ENCODE measurements at places on chromosomes 3 and 15.

DNA sequence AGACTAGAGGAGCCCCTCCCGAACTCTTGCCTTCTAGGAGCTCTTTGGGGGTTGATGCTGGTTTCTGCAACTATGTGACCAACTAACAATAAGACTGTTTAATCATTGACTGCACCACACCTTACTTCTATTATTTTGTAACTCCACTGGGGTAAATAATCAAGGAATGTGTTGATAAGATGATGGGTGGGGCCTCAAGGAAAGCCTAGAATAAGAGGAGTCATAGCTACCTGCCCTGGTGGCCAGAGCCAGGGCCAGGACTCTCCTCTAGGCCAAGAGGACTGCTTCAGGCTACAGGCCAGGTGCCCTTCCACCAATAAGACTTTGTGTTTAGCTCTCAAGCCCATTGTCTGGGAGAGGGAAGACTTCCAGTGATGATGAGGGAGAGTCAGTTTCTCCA is 41.2 kb upstream of the PIAS1 start:
- DNase-seq, result no peak

- no peak for DNase-seq
Observed at GRCh38 chr3:98798820-98799219, 35.7 kb downstream of the ST3GAL6 start.

DNA sequence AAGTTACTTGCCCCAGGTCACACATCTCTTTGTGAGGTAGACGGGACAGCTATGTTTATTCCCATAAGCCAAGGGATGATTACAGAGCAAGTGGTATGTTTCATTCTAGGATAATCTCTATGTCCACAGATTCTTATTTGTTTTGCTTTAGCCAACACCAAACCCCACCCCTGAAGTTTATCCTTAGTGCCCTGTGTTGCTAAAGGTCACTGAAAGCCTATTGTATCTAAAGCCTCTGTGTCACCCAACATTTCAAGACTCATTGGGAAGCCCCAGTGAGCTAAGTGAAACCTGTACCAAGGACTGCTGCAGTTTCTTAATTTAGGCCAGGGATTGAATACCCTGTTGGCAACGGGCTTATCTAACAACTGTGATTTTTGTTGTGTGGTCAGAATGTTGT is 135.6 kb downstream of the ADAMTS9 start:
- DNase-seq, result no peak

DNA sequence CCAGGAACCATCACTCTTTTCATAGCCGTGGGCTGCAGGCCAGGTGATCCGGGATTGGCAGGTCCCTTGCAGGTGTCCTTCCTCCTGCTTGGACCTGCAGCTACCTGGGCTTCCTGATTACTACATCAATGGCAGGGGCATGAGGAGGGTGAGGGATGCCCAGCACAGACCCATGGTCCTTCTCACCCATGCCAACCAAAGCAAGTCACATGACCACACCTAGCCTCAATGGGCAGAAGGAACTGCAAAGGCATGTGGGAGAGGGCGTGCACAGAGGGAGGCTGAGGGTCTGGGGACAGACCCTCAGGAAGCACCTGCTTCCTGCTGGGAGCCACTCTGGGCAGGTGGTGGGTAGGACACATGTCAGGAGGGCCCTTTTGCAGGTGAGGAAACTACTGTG is 105.2 kb downstream of the NUP210 start:
- no peak for DNase-seq

DNA sequence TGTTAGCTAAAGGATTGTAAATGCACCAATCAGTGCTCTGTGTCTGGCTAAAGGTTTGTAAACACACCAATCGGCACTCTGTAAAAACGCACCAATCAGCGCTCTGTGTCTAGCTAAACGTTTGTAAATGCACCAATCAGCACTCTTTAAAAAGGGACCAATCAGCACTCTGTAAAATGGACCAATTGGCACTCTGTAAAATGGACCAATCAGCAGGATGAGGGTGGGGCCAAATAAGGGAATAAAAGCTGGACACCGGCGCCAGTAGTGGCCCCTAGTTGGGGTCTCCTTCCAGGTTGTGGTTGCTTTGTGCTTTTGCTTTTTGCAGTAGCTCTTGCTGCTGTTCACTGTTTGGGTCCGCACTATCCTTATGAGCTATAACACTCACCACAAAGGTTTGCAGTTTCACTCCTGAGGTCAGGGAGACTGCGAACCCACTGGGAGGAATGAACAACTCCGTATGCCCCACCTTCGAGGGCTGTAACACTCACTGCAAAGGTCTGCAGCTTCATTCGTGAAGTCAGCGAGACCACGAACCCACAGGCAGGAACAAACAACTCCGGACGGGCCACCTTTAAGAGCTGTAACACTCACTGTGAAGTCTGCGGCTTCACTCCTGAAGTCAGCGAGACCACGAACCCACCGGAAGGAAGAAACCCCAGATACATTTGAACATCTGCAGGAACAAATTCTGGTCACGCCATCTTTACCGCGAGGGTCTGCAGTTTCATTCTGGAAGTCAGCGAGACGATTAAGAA is 1.1 kb upstream of the SUCLG2 start:
- peak; percentile 7 for DNase-seq

GRCh38 chr15:49242820-49243219 is 72.8 kb downstream of the GALK2 start:
- no peak for DNase-seq

- no peak for DNase-seq
Observed at GRCh38 chr3:71456156-71456555, 127.4 kb downstream of the FOXP1 start.

- DNase-seq, result no peak
Observed at GRCh38 chr3:42980209-42980608, 1.1 kb downstream of the GASK1A start.

GRCh38 chr3:151925876-151926275 is 52.4 kb downstream of the SUCNR1 start:
- DNase-seq, result no peak

- DNase-seq, result no peak
Observed at GRCh38 chr3:22907161-22907780, 295.9 kb upstream of the UBE2E2 start.

DNA sequence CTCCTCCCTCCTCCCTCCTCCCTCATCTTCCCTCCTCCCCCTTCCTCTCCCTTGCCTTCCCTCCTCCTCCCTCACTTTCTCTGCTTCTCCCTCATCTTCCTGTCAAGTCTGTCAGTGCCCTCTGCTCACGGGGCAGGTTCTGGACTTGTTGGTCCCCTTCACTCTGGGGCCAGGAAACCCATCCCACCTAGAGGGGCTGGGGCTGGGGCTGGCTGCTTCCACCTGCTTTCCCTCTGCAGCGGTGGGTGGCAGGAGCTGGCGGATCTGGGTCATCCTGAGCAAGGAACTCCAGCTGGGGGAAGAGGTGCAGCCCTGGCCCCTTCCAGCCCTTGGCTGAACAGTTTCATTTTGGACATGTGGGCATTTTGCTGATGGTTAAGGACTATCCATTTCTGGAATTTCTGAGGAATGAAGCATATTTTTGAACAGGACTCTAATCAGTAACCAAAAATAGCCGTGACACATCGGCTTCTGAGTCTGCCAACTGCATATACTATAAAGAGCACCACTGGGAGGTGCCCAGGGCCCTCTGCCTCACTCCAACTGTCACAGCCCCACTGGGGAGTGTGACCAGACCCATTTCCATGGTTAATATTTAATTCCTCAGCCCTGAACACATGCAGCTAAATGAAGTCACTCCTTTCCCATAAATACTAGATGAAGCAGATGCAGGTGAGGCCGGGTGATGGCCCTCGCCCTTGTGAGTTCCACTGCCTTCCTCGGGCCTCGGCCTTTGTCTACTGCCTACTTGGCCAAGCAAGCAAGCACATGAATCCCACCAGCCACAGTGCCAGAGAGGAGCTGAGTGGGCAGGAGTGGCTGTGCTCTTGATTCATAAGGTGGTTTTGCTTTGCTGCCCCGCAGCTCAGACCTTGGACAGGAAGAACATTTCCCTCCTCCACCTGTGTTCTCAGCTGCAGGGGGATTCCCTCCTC is 39.8 kb downstream of the CHDH start:
- no peak for DNase-seq

- DNase-seq, result no peak
Observed at GRCh38 chr3:87088430-87088992, 97.6 kb upstream of the VGLL3 start.

DNA sequence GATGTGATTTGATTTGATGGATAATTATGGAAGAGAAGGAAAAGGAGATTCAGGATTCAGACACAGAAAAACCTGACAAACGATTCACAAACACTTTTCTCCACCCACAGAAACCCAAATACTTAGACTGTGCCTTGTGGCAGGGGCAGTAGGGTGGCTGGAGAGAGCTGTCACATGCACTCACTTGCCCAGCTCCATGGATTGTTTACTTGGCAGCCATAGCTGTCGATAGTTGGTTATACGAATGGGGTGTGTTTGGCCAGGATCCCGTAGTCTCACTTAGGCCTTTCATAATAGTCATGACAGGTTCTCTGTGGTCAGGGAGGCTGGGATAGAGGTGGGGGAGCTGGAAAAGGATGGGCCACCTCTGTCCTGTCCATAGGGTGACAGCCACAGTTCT is 76.9 kb downstream of the CACNA1D start:
- no peak for DNase-seq

- DNase-seq, result no peak
Observed at GRCh38 chr3:145889730-145890129, 271.3 kb downstream of the PLOD2 start.

DNA sequence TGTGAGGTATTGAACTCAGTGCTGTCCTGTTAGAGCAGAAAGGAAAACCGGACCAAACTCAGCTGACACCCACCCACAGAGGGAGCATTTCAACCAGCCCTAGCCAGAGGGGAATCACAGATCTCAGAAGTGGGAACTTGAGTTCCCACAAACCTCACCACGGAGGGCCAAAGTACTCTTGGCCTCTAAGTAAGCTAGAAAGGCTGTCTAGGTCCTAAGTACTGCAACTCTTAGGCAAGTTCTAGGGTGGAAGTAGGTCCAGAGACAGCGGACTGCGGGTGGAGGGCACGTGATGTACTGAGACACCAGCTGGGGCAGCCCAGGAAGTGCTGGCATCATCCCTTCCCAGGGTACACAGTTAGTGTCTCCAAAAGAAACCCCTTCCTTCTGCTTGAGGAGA is 34.1 kb downstream of the EOMES start:
- DNase-seq, result no peak

GRCh38 chr15:80191897-80192595 is 39.2 kb downstream of the FAH start:
- no peak for DNase-seq

DNA sequence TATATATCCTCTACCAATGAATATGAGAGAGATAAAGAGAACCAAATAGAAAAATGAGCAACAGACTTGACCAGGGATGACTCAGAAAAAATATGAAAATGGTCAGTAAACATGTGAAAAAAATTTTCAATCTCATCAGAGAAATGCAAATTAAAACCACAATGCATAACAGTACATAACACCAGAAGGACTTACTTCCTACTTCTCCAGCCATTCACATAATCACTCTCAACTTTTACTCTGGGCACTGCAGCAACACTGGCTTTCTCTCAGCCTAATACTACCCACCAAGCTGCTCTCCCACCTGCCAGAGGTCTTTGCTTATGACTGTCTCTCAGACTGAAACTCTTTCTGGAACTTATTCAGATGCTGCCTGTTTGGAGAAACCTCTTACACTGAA is 49.4 kb downstream of the DPH6 start:
- DNase-seq, result no peak

- no peak for DNase-seq
Observed at GRCh38 chr15:70602834-70603560, 160.4 kb downstream of the UACA start.

GRCh38 chr3:161690299-161690620 is 193.7 kb downstream of the OTOL1 start:
- DNase-seq, result no peak

- DNase-seq, result no peak
Observed at GRCh38 chr15:60840703-60841411, 361.9 kb upstream of the ICE2 start.

DNA sequence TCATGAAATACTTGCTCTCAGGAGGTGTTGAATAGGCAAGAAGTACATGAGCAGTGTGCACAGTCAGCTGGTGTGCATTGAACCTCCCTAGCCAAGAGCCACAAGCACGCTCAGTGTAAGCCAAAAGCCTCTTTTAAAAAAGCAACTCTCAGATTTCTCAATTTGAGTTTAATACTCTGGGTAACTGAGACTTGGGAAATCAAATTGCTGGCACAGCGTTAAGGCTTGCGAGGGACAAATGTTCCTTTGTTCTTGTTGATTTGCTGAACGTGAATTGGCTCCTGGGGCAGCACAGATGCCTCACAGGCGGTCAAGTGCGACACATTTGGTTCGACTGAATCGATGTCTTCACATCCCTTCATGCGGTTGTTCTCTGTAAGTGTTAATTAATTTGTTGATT is at the start of gene FAM240A:
Gene FAM240A (plus strand): TSS at position 202 of the 400 bp plus-strand sequence. CDS start 159 bp downstream, at position 361.
- no peak for DNase-seq

GRCh38 chr3:124410471-124410870 is 319.8 kb upstream of the UMPS start:
- no peak for DNase-seq

GRCh38 chr15:101342056-101342455 is 47.0 kb upstream of the SNRPA1 start:
- DNase-seq, result no peak

DNA sequence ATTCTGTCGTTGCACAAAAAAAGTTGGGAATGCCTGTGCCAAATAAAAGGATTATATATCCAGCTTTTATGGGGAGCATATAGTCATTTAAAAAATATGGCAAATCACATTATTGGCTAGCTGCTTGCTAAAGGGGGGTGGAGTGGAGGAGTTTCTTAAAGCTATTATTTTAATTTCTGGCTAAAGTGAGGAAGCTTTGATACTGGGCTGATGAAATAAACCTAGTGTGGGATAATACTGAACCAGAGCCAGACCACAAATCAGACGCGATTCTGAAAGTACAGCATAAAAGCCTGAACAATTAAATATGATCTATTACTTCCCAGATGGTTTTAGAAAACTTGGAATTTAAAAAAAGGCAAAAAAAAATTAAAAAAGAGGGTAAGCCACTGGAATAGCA is 14.4 kb downstream of the POLR2M start:
- no peak for DNase-seq

- DNase-seq, result no peak
Observed at GRCh38 chr3:66411961-66412887, 88.6 kb downstream of the LRIG1 start.

DNA sequence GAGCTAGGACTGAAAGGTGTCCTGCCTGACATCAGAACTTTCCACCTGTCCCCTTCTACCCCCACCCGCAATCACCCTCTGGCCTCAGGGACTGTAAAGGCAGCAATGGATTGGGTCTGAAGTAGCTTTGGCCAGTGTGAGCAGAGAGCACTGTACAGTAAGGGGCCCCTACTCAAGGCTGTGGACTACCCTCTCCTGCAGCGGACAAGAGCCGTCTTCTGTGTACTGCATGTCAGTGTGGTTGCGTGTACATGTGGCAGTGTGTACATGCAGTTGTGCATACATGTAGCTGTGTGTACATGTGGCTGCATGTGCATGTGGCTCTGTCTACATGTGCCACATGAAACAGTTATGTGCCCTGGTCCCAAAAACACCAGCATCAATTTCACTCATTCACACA is 205.9 kb upstream of the LINGO1 start:
- DNase-seq, result no peak

GRCh38 chr3:59425371-59425770 is 375.5 kb upstream of the CFAP20DC start:
- no peak for DNase-seq
